Esophagus muscularis mucosa (tissue), 4 donors: ENCODE measurements at places on chromosomes 4 and X. TPM values are rescaled to one million over a fixed set of nuclear protein-coding genes. Genes with fewer than 3 reads are reported as not detected.

DNA sequence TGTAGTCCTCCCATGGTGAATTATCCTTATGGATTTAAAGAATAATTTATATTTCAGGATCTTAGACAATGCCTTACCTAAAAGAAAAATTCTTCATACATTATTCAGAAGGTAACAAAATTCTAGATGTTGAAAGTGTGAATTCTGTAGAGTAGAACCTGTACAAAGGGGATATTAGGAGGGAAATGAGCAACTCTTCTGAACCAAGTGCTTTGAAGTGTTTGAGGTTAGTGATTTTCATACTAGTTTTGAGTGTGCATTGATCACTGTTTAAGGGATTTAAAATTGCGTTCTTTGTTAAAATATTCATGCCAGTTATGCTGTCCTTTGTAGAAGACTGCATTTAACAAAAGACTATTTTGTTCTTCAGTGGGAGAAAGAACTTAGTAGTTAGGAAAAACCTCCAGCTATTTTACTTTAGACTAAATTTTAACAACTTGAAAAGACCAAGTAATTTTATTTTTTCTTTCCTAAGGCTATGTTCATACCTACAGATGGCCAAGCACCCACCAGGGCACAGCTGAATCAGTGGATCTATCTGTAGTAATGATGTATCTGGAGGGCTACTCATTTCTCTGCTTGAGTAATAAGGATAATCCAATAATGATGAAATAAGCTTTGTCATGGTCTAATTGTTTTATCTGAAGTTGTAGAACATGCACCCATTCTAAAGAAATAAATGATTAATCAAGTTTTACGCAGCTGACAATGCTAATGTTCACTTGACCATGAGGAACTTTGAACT, 134.3 kb upstream of the RPS6KA6 start:
- no peak for DNase-seq

- no peak for DNase-seq
These were observed 200.4 kb downstream of the ARAP2 start for GRCh38 chr4:36043901-36044300.

GRCh38 chrX:4550018-4550417, 836.6 kb upstream of the PRKX start:
- DNase-seq: no peak

GRCh38 chr4:41196633-41197332, 17.6 kb downstream of the APBB2 start:
- DNase-seq: no peak

- DNase-seq: no peak
These were observed 132.2 kb upstream of the FAM47B start for GRCh38 chrX:34810364-34810763.

Gene FAT4
- 53.2 TPM for total RNA-seq

Gene RPL34
- total RNA-seq: 578 TPM

Gene RPS6KA6
- 3.1 TPM for total RNA-seq
